ENCODE measurements at places on chromosomes 7 and 10. TPM values are rescaled to one million over a fixed set of nuclear protein-coding genes. Genes with fewer than 3 reads are reported as not detected.

Gene GPR146
- 14.9 TPM for total RNA-seq

DNA sequence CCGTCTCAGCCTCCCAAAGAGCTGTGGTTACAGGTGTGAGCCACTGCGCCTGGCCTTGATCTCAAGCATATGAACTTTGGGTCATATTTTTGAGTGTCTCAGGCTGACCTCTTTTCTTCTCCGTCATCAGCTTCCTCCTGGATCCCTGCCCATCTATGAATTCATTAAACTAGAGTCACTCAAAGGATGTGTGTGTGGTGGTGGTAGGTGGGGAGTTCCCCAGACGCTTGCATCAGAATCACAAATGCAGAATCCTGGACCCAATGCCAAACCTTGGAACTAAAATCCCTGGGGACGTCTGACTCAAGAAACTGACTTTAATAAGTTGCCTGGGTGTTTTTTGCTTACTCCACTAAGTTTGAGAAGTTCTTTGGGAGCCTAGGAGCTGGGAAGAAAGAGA lies 6.7 kb upstream of the CREB5 start:
- peak; percentile 25 for ATAC-seq

DNA sequence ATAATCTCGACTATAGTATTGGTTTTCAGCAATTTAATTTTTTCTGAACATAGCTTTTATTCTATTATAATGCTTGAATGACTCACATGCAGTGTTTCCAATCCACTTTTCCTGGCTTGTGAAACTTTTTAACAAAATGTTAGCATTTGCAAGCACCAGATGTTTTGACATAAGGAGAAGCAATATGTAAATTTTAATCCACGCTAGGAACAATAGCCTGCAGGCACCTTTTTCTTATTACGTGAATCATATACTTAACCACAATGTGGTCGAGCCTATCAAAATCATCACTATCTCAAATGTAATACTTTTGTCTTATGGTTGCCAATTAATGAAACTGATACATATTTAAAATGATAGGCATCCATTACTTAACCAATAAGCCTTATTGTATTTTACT lies 97.1 kb downstream of the TFEC start:
- ATAC-seq = no peak

Gene C10orf105
- 1.0 TPM for total RNA-seq

DNA sequence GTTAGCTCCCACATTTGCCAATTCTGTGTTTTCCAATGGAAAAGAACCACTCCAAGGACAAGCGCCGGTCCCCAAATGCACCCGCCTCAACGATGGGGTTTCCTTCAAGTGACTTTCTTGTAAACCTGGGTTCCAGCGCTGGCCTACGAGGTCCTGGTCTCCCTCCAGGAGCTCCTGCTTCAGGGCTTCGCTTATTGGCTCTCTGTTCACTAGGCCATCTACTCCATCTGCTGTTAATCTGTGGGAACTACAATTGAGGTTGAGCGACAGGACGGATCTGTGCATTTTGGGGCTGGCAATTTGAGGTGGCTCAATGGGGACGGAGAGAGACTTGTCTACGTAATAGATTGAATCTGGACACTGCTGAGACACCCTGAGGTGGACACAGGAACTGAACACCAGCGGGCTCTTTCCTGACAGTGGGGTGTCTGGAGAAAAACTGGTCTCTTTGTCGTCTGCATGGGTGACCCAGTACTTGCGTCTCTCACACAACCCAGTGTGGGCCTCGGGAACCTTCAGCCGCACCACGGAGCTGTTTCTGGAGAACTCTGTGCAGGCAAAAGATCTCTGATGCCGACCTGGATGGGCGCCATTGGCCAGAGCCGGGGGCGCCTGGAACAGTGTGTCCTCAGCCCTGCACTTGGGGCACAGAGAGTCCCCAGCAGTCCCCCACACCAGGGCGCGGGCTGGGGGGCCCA lies 115.9 kb upstream of the ADAM12 start:
- ATAC-seq = peak; percentile 55

Gene CCDC172
- total RNA-seq = not detected

Gene AGAP5
- total RNA-seq = 6.3 TPM

DNA sequence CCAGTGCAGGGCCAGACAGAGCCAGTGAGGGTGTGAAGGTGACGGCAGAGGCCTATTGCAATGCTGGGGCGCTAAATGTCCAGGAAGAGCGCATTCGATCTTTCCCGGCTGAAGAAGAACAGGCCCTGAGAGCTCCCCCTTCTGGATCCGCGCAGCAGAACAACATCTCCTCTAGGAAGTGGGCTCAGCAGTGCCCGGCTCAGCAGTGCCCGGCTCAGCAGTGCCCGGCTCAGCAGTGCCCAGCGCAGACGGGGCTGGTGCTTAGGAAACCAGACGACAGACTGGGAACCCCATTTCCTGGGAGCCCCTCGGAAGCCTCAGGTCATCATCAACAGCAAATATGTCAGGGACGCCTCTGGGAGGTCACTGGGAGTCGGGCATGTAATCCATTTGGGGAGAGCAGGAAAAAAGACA lies 4.7 kb upstream of the NOS3 start:
- ATAC-seq = peak; percentile 70

DNA sequence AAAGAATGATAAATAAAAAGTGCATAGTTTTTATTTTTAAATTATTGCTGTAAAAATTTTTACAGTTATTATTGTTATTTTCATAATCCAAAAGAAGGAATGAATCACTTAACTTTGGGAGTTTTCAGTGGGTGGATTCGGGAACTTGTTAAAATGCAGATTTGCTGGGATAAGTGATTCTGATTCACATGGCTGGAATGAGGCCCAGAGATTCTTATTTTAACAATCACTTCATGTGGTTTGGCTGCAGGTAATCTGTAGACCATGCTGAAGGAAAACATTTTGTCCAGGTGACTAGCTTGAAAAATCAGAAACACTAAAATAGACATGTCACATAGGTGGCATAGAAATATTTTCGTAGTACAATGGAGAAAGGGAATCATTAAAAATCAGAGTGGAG lies 13.9 kb downstream of the CROT start:
- ATAC-seq = no peak

- ATAC-seq = no peak
These were observed 38.2 kb downstream of the GBX1 start for GRCh38 chr7:151129117-151129959.

DNA sequence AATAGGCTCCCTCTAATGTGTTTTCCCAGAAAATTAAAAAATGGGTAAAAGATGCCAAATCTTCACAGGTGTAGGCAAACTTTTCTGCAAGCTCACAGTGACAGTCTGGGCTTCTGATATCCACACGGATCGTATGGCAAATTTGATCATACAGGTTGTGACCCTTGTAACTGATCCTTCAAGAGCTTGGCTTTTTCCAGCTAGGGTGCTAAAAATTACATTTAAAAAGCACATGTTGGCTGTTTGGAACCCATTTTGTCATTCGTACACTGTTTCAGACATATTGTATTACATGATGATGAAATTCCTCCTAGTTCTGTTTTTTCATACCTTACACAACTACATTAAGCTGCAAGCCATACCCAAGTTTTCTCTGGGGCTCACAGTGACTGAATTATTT lies 138.7 kb downstream of the GFRA1 start:
- ATAC-seq = no peak

Gene KLLN
- 0.78 TPM for total RNA-seq

GRCh38 chr7:139909379-139910050 lies 80.5 kb downstream of the TBXAS1 start:
- no peak for ATAC-seq

Gene MUC3A
- 0.11 TPM for total RNA-seq

DNA sequence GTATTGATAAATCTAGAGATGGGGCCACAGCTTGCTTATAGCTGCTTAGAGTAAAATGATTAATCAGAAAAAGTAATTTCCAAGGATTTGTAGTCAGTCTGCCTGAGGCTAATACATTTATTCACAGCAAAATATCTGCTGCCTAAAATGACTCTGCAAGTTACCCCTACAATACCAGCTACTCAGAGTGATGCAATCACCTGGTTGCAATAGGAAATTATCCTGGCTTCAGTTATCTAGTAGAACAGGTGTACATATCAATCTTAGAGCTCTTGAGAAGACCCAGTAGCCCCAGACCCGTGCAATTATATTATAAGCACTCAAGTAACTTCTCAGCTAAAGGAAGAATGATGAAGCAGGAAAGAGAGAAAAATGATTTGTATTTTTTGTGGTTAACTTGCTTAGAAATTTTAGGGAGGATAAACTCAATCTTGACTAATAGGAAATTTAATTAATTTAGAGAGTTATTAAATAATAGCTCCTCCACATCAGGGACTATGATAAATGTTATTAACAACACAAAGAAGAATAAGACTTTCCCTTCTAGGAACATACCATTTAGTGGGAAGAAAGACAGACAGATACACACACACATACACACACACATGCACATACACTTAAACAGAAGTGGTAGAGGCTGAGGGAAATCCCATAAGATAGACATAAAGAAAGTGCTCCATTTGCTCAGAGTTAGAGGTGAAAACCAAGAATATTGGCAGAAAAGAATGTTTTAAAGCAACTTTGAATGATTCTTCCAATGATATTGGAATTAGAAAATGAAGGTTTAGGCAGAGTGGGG lies 140.4 kb upstream of the PRSS1 start:
- peak; percentile 34 for ATAC-seq

Gene C10orf67
- total RNA-seq = 0.30 TPM

Gene SUN3
- total RNA-seq = 0.50 TPM

GRCh38 chr10:43371418-43371817 lies at the start of gene FXYD4:
TSS of gene FXYD4 (plus strand) at chr10:43371636. CDS start at chr10:43373747, 2,111 bp downstream.
- no peak for ATAC-seq

Gene TMEM139
- 0.86 TPM for total RNA-seq

DNA sequence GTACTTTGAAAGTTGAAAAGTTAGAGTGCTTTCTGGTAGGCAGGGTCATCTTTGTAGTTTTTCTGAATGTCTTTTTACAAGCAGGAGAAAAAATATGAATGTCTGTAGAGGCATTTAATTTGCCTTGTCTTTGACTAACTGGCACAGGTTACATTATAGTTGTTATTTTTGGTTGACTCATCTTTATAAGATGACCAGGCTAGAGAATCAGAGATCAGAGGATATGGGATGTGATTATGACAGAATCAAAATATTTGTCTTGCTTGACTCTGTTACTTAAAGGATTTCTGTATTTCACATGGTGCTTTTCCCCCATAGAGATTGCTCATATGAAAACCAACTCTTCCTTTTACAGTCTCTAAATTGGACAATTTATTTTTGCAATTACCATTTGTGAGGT lies 2.4 kb downstream of the ZMYND11 start:
- ATAC-seq = no peak

DNA sequence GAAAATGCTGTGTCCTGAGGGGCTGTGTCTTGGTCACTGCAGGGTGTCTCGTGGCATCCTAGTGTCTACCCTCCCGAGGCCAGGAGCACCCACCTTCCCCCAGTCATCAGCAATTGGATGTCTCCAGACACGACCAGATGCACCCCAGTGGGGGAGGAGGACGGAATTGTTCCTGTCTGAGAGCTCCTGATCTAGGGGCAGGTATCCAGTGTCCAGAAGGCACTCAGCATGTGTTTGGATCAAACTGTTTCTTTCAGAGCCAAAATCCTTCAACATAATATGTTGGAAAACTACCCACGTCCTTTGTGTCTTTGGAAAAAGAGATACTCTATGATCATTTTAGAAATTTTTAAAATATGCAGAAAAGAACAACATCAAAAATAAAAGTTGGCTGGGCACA lies 16.9 kb downstream of the PRKRIP1 start:
- no peak for ATAC-seq

DNA sequence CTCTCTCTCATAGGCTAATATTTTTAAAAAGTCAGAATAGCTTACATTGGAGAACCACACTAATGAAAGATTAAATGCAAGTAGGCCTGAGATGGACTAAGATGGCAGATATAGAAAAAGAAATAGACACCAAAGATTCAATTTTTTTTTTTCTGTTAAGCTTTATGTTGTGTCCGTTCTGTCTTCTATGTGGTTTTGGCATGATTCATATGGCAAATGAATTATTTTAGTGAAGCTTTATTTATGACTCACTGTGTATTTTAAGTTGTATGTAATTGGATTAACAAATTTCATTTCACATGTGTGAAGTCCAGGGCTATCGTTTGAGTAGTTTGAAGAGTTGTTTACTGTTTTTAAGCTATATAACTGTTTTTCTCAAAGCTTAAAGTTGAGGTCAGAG lies 214.8 kb downstream of the CAMK1D start:
- ATAC-seq = peak; percentile 76

Measured in activated T-helper 17 cell treated with anti-CD3 and anti-CD28 coated beads, Interleukin-2, amount 50 U/mL, for 72 hours (primary cell).